Fibroblast of skin of scalp (primary cell): ENCODE measurements at places on chromosomes 4 and X.

GRCh38 chr4:181650033-181650825 is 593.0 kb upstream of the TENM3 start:
- DNase-seq: no peak

DNA sequence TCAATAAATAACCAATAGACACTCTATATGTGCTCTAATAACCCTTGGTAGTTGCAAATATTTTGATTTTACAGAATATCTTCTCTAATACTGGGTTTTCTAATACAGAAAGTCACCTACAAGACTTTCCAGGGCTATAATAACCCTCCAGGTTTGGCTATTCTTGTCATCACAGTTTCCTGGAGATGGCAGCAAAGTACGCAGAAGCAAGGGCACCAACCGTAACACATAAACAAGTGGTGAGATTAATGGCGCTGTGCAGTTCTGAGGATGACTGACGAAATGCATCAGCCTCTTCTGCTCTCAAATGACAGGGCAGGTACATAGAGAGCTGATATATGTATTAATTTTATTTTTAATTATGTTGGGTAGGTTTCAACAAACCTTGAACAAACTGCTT is 122.4 kb downstream of the C4orf33 start:
- peak; percentile 10 for DNase-seq

- no peak for DNase-seq
These were observed 19.2 kb downstream of the YY2 start for GRCh38 chrX:21875013-21875412.

DNA sequence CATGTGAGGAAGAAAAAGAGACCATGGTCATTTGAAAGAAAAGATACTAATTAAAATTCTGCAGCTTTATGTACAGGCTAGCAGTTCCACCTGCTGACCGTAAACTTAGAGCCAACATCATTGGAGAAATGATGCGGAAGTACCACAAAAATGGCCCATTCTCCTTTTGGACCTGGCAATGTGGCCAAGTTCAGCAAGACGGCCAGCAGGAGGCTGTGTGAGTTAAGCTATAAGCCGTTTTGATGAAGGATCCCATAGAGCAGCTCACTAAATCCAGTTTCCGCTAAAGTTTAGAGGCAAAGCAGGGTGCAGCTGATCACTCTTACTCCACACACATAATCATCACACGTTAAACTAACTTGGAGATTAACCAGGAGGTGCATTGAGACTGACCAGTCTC is 133.8 kb downstream of the LDB2 start:
- DNase-seq: no peak

GRCh38 chr4:89000844-89001360 is 56.1 kb downstream of the FAM13A start:
- peak; percentile 53 for DNase-seq

DNA sequence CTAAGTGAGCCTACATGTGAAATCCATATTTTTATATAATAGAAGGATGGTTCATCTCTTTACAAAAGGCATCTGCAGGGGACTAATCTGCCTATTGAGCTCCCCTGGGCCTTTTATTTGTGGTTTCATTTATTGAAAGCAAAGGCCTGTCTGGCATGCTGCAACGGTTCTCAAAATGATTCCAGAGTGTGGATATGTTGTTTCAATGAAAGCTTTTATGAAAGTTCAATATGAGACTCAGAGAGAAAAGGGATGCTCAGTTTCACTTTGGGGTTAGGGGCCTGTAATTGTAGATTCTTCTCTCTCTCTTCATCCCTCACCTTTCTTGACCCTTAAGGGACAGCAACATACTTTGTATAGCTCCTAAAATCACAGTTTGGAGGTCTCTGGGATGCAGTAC is 204.2 kb upstream of the CASK start:
- no peak for DNase-seq

DNA sequence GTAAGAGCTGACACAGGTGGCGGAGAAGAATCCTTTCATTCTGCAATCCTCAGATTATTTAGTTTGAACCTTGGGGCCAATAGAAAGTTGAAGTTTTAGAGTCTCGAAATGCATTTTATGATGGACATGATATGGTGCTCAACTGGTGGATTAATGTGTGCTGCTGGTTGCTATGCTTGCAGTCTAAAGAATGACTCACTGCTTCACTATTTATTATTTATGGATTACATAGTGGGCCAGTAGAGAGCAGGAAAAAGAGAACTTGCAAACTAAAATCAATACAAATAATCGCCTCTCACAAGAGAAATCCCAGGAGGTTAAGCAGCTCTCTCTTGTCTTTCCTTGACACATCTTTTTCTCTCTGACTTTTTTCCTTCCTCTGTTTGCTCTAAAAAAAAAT is 2326.8 kb upstream of the AGA start:
- DNase-seq: no peak

GRCh38 chrX:964831-965416 is 247.5 kb downstream of the CRLF2 start:
- DNase-seq: no peak

GRCh38 chrX:63934160-63934559 is 149.1 kb upstream of the ARHGEF9 start:
- DNase-seq: no peak

GRCh38 chrX:40854242-40854641 is 118.9 kb upstream of the MED14 start:
- DNase-seq: no peak

DNA sequence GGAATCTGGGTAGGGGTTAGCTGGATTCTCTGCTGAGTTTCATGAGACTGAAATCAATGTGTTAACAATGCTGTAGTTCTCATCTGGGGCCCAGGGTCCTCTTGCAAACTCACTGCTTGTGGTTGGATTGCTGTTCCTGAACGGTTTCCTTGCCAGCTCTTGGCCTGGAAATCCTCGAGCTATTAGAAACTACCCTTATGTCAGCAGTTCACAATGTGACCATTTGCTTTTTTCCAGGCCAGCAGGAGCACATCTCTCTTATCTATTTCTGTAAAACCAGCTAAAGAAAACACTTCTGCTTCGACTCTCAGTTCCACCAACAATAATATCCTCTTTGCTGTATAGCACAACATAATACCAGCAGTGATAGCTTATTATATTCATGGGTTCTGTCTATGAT is 140.1 kb upstream of the TRAM1L1 start:
- no peak for DNase-seq

GRCh38 chr4:180105362-180105761 is 2137.8 kb upstream of the TENM3 start:
- no peak for DNase-seq

GRCh38 chr4:15151033-15151432 is 148.8 kb downstream of the CPEB2 start:
- no peak for DNase-seq

- peak; percentile 22 for DNase-seq
These were observed 304.6 kb downstream of the SPRY1 start for GRCh38 chr4:123701131-123701575.

DNA sequence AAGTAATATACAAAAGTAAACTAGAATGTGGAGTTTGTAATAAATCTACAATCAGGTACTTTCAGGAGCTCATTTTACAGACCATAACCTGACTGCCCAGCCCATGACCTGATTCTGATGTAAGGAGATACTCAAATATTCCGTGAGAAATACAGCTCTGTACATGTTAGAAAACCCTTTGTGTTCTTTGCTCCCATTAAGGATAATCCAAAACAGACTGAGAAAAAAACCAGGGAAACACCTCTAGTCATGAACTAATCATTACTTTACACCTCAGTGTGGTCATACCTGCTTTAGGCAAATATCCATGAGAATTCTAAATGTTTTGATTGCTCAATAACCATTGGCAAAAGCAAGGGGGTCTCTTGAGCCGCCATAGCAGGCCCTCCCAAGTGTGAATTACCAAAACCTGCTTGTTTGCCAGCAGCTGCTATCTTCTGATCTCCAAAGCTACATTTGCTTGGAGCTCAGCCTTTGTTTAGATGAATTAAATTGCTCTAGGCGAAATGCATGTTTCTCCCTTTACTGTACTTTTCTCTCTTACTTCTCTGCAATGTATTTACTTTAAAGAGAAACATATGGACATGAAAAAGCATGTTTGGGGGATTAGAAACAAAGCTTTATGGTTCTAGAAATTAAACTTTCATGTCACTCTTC is 79.1 kb downstream of the ANKRD50 start:
- DNase-seq: no peak

- DNase-seq: peak; percentile 43
These were observed 229.8 kb downstream of the DKK2 start for GRCh38 chr4:106806158-106806797.

DNA sequence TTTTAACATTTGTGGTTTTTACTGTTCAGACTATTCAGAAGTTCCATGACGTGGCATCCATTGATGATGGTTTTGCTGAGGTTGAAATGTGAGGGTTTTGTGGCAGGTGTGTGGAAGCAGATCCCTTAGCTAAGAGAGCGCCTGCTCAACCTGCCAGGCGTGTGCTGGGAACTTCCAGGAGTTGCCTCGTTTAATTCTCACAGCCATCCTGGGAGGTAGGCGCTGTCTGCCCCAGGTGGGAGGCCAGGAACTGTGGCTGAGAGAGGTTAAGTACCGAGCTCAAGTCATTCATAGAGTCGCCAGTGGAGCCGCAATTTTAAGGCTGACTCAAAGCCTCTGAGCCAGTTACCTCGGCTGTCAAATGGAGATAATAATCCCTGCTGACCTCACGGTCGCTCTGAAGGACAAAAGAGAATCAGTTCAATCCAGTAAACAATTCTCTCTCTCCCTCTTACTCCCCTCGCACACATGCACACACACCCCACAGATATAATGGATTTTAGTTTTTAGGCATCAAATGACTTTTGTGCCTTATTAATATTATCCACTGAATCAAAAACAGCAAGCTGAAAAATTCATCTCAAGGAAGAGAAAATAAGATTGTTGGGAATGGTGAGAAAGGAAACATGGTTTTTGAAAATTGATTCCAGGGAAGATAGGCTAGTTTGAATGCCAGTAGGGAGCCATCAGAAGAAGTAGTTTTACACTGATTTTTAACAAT is 171.3 kb downstream of the PTTG2 start:
- DNase-seq: no peak

- peak; percentile 79 for DNase-seq
These were observed 1.5 kb downstream of the BRWD3 start for GRCh38 chrX:80807992-80808735.

DNA sequence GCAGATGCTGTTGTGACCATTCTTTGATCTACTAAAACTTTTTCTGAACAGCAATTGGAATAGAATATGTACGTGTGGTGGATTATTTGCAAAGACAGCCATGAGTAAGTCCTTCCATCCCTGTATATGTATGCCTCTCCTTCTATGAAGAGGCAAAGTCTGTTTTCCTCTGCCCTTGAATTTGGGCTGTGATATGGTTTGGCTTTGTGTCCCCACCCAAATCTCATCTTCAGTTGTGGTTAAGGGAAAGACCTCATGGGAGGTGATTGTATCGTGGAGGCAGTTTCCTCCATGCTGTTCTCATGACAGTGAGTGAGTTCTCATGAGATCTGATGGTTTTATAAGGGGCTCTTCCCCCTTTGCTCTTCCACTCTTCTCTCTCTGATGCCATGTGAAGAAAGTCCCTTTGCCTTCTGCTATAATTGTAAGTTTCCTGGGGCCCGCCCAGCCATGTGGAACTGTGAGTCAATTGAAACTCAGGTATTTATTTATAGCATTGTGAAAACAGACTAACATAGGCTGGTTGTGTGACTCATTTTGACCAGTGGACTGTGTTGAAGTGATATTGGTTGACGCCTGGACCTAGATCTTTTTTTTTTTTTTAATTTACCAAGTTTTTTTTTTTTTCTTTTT is 108.3 kb upstream of the CAMK2D start:
- peak; percentile 34 for DNase-seq

- DNase-seq: no peak
These were observed 1850.2 kb upstream of the AGA start for GRCh38 chr4:179292468-179292867.

DNA sequence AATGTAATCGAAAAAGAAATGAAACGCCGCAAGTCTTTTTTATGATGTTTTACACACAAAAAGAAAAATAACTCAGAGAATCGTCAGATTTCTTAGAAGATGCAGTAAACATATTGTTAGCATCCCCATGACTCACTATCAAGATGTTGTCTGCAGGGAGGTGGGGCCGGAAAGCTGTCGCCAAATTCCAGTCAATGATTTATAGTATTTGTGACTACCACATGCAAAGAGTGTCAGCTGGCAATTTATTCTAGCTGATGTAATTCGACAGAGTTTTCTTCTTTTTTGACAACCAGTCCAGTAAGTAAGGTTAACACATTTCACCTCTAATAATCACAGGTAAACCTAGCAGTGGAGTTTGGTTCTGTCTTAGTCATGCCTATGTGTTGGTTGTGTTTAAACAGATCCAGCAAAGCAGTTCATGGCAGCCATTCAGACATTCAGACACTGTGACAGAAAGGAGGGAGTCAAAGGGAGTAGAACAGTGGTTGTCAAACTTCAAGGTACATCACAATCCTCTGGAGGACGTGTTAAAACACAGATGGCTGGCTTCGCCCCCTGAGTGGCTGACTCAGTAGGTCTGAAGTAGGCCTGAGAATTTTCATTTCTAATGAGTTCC is 19.8 kb upstream of the PPP1R2C start:
- DNase-seq: peak; percentile 56

DNA sequence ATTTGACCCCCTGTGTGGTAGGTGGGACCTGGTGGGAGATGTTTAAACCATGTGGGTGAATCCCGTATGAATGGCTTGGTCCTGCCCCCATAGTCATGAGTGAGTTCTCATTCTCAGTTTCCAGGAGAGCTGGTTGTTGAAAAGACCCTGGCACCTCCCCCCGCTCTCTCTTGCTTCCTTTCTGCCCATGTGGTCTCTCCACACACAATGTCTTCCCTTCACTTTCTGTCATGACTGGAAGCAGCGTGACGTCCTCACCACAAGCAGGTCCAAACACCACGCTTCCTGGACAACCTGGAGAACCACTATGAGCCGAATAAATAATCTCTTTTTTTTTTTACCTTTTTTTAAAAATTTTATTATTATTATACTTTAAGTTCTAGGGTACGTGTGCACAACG is 3.5 kb upstream of the CSF2RA start:
- no peak for DNase-seq

- no peak for DNase-seq
These were observed 35.8 kb downstream of the MBNL3 start for GRCh38 chrX:132452911-132453550.

- DNase-seq: no peak
These were observed 53.6 kb upstream of the MSX1 start for GRCh38 chr4:4805887-4806286.

GRCh38 chrX:136773648-136774047 is 7.1 kb downstream of the ARHGEF6 start:
- DNase-seq: no peak

GRCh38 chrX:386768-387575 is at the start of gene PPP2R3B:
Gene PPP2R3B (minus strand): TSS chrX:386907. CDS start chrX:386691, 216 bp downstream.
- DNase-seq: peak; percentile 98

GRCh38 chr4:138114434-138114833 is 127.7 kb downstream of the SLC7A11 start:
- DNase-seq: no peak

GRCh38 chr4:67871867-67872266 is 11.9 kb downstream of the TMPRSS11D start:
- peak; percentile 51 for DNase-seq

- DNase-seq: no peak
These were observed 12.7 kb downstream of the PGK1 start for GRCh38 chrX:78116766-78117165.
